Stimulated activated naive CD4-positive, alpha-beta T cell (primary cell): ENCODE measurements at places on chromosomes 13 and 19.
A peak's percentile ranks its signal among the peaks of the same experiment; 100 is the strongest.

DNA sequence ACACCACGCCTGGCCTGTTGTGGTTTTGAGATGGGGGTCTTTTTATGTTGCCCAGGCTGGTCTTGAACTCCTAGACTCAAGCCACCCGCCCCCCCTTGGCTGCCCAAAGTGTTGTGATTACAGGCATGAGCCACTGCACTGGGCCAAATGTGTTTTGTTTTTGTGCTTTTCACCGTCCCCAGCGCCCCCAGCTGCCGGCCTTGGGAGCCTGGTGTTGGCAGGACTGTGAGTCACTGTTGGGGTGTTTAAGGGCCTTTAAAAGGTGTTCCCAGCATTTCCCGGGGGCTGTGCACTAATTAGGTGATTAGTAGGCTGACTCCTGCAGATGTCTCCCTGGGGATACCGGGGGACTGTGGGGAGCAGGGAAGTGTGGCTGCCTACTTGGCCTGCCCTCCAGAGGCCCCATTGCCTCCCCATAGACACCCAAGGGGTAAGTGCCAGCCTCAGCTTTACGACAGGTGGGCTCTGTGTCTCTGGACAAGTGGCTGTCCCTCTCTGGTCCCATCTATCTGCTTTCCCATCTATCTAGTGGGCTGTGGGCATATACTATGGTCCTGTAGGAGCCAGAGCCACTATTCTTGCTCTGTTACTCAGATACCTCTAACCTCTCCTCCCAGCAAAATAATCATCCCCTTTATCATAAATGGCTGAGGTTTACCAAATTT is 11.8 kb upstream of the TLE5 start:
- no peak for DNase-seq

GRCh38 chr13:84864341-84864740 is 934.9 kb downstream of the SLITRK6 start:
- no peak for DNase-seq

GRCh38 chr19:53365899-53366493 is 491 bp downstream of the ZNF525 start:
- DNase-seq: no peak

GRCh38 chr13:49388091-49388635 is 55.7 kb downstream of the CAB39L start:
- DNase-seq: no peak

DNA sequence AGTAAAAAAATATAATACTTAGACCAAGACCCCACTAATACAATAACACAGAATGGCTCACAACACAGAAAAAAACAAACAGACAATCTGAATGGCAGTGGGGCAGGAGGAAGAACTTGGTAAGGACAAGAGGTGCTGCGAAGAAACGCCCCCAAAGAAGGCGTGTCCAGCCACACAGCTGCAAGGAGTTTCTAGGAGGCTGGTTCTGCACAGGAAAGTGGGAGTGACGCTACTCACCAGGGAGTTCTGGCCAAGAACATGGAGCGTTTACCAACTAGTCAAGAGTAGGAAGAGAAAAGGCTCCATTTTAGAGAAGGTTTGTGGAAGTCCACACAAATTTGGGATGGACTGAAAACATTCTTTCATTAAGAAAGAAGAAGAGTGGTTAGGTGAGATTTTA is 95.3 kb upstream of the SLC15A1 start:
- DNase-seq: no peak

DNA sequence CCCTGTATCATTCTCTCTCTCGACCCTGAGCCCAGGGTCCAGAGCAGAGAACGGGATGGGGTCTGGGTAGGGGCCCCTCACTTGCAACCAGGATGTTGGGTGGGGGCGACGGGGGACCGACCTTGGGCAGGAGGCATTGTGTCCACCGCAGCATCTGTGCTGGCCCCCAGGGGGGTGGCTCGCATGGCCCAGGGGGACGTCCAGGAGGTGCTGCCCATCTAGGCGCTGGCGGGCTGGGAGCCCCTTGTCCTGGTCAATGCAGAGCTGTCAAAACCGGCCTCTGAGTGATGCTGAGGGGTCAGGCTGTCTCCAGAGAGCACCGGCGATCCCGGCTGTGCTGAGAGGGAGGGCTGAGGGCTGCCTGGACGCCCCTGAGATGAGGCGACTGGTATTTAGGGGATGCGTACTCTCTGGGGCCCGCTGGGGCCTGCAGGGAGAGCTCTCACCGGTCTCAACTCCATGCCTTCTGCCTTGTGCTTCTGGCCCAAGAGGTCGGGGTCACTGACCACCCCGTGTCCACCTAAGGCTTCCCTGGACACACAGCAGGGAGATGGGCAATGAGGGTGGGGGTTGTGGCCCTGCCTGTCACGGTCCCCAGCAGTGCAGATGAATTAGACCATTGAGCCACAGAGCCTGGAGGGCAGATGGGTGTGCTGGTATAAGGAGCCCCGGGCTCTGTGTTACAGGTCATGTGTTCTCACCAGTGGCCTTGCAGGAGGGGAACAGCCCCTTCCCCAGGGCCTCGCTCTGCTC is 8.6 kb downstream of the RPS9 start:
- DNase-seq: no peak

GRCh38 chr19:14031719-14032480 is at the start of gene IL27RA:
TSS of gene IL27RA (plus strand) at chr19:14031762. CDS start at chr19:14031873, 111 bp downstream.
- DNase-seq: peak; percentile 79
